ENCODE measurements at places on chromosomes 16 and 17.

DNA sequence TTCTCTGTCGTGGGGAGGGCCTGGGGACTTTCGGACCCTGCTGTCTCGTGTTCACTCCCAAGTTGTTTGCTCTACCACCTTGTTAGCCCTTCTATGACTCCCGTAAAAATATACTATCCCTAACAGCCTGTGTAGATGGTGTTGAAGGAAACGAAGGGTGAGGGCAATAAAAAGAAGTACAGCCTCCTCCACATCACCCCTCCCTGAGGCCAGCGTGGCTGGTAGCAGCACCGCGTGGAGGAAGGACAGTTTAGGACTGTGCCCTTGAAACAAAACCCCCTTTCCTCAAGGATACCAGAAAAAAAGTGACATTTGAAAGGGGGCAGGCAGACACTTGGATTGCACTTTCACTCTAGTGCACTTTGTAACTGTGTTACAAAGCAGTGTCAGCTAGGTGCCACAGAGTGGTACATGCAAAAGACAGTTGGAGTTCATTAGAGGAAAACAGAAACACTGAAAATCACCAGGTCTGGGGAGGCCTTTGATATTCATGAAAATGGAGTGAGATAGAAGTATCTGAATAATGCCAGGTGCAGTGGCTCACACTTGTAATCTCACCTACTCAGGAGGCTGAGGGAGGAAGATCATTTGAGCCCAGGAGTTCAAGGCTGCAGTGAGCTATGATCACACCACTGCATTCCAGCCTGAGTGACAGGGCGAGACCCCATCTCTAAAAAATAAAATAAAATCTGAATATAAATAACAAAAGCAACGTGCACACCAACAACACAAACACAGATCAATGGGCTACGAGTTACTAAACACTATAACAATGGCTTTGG is 53.8 kb downstream of the TBX4 start:
- no peak for DNase-seq

DNA sequence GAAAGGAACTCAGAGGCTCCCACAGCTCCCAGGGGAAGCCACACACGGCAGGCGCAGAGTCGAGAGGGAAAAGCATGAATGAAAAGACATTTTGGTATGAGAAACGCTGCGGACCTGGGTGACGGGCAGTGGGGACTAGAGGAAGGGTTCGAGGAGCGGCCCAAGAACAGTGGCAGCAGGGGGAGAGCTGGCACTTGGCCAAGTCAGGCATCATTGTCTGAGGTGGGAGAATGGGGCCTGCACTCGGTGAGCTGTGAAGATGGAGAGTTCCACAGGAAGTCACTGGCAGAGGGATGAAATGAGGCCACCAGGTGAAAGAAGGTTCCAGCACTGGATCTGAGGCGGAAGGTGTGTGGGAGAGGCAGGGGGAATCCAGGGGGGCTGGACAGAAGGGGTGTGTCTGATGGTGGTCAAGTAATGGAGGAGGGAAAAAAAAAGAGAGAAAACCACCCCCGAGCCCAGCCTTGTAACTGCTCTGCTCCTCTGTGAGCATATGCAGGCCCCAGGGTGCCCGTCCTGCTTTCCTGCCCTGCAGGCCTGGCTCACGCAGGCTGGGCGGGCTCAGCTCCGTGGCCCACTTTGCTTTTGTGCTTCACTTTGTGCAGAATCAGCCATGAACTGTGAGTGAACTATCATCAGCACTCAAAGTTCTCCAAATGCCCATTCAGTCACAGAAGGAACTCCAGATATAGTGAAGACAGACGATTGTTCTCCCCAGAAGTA is 31.8 kb downstream of the TMEM204 start:
- no peak for DNase-seq

GRCh38 chr16:11354407-11354732 is 9.1 kb downstream of the RMI2 start:
- no peak for DNase-seq

GRCh38 chr17:77325577-77326075 is 184.9 kb downstream of the SEC14L1 start:
- DNase-seq: no peak

DNA sequence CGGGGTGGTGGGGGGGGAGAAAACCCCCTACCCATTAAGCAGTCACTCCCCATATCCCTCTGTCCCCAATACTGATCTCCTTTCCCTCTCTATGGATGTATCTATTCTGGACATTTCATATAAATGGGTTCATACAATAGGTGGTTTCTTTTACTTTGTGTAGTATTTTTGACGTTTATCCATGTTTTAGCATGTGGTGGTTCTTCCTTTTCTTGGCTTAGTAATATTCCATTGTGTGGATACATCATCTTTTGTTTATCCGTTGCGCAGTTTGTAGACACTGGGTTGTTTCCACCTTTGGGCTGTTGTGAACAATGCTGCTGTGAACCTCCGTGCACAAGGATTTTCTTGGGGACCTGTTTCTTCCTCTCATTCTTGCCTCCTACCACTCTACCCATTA is 12.6 kb downstream of the LDHD start:
- DNase-seq: no peak

DNA sequence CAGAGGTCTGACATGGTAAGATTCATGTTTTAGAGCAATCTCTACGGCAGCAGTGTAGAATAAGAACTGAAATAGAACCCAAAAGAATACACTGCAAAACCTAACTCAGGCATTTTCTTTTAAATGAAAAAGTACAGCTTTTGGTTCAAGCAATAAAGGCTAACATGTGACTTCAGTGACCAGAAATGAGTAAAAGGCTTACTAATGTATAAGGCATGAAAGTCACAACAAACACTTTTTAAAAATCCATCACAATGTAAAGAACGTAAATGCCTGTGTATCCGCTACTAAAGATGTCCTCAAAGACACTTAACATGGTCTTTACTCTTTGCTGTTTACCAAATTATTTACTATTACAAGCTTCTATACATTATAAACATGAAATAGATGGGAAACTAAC is 16.6 kb downstream of the KIAA0753 start:
- DNase-seq: no peak

DNA sequence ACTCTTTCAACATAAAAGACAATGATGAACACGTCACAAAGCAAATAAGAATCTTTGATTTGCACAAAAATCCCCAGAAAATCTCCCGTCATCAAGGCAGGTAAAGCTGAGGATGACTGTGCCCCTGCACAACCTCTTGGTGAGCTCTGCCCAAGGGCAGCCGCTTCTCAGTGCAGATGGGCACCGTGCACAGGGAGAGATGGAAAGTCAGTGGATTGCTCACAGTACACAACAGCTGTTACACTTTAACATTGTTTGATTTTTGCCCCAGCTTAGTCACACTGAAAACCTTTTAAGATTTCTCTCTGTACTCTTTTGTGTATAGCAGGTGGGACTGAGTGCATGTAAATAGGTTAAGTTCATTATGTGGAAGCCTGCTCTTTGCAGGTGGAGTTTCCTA is 104.2 kb downstream of the CDK5R1 start:
- no peak for DNase-seq

DNA sequence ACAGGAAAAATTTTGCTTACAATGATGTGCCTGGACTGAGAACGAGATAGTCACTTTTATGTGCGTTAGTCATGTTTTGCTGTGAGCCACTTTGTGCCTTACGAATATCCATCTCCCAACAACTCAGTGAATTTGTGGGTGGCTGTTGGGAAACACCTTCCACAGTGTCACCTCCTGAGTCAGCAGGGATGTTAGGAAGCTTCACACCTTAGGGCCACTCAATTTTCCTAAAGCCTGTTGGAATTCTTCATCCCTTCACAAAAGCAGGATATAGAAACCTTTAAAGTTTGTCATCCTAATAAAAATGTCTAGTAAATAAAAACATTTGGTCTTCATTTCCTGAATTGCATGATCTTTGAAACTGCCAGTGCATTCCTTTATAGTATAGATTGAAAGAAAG is 4.3 kb upstream of the KRTAP3-1 start:
- no peak for DNase-seq

DNA sequence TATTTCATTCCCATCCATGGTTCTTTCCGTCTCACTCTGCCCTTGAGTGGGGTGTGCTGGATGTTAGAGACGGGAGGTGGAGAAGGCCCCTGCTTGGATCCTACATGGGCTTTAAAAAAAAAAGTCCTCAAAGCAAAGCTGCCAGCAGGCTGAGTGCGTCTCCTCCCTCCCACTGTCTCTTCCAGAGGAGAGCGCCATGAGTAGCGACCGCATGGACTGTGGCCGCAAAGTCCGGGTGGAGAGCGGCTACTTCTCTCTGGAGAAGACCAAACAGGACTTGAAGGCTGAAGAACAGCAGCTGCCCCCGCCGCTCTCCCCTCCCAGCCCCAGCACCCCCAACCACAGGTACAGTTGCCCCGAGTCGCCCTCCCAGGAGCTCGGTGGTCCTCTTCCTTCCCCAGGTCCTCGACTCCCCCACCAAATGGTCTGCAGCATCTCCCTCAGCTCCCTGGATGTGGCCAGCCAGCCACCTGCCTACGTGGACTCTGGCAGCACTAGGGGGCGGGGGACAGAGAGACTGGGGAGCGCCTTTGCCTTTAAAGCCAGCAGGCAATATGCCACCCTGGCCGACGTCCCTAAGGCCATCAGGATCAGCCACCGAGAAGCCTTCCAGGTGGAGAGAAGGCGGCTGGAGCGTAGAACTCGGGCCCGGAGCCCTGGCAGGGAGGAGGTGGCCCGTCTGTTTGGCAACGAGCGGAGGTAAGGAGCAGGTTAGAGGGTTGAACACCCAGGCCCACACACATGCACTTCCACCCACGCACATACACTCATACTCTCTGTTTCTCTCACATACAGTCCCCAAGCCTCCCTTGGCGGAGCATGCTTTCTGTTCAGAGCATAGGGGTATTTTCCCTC is 68.2 kb downstream of the PLD6 start:
- no peak for DNase-seq

GRCh38 chr17:57485916-57486881 is 229.9 kb downstream of the MSI2 start:
- DNase-seq: no peak

DNA sequence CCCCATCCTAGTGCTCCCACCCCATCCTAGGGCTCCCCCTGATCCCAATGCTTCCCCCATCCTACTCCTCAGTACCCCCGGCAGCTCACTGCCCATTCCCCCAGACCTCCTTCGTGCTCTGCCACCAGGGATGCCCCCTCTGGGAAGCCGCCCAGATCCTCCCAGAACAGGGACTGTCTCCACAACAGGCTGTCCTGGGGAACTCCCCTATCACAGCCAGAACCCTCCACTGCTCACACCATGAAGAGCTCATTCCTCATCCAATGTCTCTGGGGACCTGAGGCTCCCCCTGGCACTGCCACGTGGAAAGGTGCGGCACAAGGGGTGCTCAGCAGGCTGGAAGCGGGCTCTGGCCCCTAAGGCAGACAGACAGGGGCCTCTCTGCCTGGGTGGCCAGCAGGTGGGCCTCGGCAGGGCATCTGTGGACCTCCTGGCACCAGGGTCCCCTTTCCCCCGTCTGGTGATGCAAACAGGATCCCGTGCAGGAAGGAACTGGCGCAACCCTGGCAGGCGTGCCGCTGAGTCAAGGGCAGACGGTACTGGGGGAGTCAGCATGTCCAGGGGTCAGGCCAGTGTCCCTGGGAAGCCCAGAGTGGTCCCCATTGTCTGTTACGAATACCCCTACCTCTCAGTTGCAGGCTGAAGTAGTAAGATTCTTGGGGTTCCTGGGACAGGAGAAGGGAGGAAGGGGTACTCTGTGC is 14.8 kb upstream of the PVALEF start:
- DNase-seq: no peak

DNA sequence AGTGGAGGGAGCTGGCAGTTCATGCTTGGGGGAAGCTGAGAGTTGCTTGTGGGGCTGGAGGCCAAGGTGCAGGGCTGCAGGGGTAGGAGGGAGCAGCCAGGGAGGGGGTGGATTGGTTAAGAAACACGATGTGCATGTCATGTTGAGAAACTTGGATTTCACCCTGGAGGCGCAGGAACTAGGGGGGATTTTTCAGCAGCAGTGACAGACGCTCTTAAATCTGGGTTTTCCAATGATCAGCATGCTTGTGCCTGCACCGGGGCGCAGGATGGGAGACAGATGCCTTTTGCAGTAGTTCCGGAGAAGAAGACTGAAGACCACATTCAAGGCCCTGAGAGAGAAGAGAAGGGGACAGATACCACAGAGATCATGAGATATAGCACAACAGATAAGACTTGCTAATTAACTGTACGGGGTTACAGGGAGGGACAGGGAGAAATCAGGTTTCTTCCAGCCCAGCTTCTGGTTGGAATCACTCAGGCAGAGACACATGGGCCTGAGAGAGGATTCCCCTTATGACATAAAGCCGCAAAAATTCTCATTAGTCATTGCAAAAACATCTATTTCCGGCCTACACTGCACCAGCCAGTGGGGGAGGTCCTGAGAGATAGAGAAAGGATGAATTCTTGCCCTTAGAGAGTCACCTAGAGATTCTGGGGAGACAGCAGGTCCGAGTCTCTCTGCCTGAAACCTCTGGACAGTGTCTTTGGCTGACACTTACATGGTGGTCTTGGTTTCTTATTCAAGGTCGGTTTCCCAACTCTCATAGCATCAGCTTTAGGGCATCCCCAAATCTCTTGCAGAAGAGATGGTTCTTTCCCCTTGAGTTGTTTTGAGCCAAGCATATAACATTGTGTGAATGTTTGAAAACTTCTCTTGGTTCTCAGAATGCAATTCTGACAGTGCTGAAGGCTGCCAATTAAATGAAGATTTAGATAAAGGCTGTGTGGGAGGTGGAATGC is 27.1 kb downstream of the CDH13 start:
- no peak for DNase-seq

- no peak for DNase-seq
Measured at GRCh38 chr16:3977376-3977775, 96.9 kb upstream of the CREBBP start.

GRCh38 chr16:17606460-17606859 is 135.7 kb upstream of the XYLT1 start:
- no peak for DNase-seq

- no peak for DNase-seq
Measured at GRCh38 chr17:82029990-82030469, 1.4 kb upstream of the RAC3 start.

DNA sequence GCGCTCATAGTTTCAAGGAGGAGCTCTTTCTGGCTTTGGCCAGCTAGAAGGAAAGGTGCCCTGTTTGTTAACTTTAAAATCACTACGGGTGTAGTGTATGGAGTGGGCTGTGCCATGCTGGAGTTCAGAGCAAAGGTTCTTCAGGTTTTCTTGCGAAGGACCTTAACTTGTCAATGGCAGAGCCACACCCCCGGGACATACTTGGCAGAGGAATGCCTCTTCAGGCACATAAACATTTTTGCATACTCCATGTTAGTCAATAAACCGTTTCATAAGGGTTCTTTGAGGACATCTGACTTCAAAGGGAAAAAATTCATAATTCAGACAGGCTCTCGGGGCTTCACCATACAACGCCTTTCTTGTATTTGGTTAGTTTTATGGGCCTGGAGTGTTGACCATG is 113.0 kb upstream of the PLCG2 start:
- DNase-seq: no peak

Measured in skeletal muscle cell (primary cell).